ENCODE measurements at places on chromosomes 6 and 20.

DNA sequence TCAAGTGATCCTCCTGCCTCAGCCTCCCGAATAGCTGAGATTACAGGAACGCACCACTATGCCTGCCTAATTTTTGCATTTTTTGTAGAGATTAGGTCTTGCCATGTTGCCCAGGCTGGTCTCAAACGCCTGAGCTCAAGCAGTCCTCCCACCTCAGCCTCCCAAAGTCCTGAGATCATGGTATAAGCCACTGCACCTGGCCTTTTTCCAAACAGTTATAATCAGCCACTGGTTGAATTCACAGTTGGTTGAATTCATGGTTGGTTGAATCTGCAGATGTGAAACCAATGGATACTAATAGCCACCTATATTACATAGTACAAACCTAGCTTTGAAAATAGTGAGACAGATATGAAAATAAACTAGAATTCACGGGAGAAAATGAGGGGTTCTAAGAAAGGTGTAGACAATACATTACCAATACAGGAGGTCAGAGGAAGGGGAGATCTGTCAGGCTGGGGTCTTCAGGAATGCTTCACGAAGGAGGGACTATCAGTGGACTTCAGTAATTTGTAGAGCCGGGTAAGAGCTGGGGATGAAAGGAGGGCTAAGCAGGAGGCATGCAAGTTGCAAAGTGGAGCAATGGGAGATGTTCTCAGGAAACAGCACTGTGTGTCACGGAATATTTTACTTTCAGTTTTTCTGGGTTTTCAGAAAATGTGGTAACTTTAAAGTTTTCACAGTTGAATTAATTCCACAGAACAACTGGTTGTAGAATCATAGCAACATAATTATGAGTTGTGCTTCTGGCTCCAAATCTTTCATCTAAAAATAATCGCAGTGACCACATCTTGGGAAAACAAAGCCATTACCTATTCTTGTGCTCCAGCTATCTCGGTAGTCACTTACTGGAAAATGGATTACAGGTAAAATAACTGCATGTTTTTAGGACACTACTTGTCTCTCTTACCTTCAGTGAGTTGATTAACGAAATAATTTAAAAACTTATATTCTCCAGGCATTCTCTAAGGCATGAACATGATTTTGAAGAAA is 12.9 kb upstream of the CEP85L start:
- DNase-seq, result no peak

DNA sequence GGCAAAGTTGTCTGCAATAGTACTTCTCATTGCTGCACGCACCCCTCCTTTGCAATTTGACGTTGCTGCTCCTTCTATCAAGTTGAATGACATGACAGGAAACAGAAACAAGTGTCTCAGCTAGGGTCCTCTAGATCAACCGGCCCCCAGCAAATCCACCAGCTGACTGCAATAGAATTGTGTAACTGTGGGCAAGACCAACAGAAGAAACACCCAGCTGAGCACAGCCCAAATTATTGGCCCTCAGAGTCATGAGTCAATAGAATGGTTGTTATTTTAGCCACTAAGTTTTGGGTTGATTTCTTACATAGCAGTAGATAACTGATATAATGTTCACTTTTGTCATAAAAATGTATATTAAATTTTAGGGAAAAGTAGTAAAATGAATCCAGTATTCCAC is 202.7 kb downstream of the MAFB start:
- no peak for DNase-seq

- no peak for DNase-seq
Measured at GRCh38 chr6:6319952-6320811, at the start of gene F13A1. F13A1 (minus strand) TSS chr6:6320662; CDS start chr6:6318664, 1,998 bp downstream.

DNA sequence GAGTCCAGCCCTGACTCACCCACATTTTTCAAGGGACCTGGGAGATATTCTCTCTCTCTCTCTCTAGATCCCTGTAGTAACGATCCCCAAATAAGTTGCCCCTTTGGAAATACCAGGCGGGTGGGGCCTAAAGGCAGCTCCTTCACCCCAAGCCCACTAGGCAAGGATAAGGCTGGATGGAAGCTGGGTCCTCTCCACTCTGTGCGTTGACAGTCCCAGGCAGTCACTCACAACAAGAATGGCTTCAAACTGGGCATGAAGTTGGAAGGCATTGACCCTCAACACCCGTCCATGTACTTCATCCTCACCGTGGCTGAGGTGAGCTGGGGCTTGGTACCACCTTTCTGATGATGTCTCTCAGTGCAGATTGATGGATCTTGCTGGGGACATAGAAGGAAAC is 21.6 kb downstream of the L3MBTL1 start:
- DNase-seq, result no peak

DNA sequence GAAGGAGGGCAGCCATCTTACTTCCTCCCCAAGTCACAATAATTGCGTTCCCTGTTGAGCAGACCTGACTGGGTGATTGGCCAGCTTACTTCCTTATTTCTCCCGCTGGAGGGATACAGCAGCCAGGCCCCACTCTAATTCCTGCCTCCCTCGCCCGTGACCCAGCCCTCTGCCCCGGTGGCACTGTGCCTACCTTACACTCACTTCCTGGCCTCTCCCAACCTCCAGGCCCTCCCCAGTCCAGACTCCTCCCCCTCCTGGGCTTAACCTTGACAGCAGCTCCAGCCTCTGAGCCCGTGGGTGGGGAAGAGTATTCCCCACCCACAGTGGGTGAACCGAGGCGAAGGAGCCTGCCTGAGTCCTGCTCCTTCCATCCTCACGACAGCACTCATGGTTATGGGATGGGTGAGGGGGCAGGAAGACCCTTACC is 3.0 kb downstream of the BAK1 start:
- DNase-seq, result no peak

DNA sequence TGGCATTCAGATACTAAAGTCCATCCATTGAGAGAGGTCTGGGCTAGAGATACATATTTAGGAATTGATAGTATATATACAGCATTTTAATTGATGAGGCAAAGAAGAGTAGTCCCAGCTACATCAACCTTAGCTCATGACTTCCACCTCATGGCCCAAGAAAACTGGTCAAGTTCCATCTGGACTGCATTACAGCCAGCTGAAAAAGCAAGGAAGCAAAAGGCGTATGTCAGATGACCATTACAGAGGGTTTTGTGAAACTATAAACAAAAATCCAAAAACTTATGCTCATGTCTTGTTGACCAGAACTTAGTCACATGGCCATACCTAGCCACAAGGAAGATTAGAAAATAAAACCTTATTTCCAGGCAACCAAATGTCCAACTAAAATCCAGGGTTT is 46.8 kb upstream of the RNF146 start:
- no peak for DNase-seq

- no peak for DNase-seq
Measured at GRCh38 chr6:169189686-169190085, 64.0 kb downstream of the THBS2 start.

DNA sequence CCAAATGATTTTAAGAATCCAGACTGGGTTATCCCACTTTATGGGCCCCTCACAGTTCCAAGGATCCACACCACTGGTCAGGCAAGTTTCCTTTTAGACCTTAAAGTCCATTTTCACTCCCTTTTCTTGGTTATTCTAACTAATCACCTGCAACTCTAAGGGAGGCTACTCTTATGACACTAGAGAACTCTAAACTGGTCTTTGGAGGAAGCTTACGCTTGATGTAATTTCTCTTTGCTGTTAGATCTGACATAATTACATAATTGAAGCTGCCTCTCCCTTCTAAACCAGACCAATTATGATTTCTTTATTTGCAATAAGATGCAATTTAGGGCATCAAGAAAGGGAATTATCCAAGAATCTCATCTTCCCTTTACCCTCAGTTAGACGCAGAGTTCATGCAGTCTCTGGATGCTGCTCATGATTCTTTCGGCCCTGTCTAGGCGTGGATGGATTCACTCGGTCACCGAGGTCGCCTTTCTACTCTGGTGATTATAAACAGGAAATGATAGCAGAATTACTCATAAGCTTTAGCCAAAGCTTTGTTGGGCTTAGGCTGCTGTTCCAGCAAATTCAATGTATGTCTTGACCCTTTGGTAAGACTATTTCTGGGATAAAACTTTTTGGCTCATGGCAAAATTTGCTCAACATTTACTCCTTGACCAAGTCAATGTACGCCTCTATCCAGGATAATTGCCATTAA is 166.4 kb upstream of the PRND start:
- no peak for DNase-seq

DNA sequence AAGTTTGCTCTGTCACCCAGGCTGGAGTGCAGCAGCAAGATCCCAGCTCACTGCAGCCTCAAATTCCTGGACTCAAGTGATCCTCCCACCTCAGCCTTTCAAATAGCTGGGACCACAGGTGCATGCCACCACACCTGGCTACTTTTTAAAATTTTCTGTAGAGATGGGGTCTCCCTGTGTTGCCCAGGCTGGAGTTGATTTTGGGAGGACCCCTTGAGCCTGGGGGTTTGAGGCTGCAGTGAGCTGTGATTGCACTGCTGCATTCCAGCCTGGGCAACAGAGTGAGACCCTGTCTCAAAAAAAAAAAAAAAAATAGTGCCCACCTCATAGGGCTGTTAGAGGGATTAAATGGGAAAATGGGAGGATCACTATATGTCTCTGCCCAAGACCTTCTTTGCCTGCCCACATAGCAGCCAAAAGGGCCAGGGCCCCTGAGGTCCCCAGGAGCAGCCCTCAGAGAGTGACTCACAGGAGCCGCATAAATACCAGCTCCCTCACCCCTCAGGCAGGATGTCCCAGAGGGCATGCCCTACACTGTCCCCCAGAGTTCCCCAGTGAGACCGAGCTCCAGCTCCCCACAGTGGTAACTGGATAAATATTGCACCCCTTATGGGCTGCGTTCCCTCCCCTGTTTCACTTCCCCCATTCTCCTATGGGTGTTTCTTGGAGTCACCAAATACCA is 11.7 kb upstream of the MDGA1 start:
- no peak for DNase-seq

DNA sequence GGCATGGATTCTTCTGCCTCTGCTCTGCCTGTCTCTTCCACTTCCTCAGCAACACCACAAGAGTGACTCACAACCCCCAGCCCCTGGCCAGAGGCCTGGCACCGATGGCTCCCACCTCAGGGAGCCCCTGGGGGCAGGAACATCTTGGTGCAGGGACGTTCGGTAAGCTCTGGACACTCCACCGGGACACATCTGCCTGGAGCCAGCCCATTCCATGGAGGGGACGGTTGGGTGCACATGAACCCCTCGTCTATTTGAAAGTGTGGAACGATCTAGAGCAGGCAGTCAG is 246.5 kb downstream of the ERMARD start:
- no peak for DNase-seq

Measured in stimulated activated CD8-positive, alpha-beta memory T cell treated with anti-CD3 and anti-CD28 coated beads, Interleukin-4, amount 100 ng/mL, for 1 hour (primary cell).